ENCODE measurements at places on chromosomes 2 and 18.

DNA sequence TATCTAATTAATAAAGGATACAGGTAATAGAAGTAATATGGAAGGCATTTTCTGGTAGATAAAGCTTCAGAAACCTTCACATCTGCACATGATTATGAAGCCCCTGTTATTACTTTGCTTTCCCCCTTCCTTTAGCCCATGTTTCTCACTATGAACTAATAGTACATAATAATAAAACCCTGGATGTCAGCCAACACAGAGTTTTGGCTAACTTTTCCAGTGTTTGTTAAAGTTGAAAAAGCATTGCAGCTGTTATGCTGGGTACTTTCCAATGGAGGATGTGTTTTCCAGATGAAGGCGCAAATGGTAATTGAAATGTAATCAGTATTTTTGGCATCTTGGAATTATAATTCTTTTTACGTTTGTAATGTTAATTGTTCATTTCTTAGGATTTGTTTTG is 43.5 kb downstream of the SPTBN1 start:
- no peak for DNase-seq

GRCh38 chr2:157815421-157815820 is 60.7 kb downstream of the ACVR1 start:
- DNase-seq: no peak

GRCh38 chr2:30255026-30255425 is 23.7 kb downstream of the LBH start:
- DNase-seq: no peak

DNA sequence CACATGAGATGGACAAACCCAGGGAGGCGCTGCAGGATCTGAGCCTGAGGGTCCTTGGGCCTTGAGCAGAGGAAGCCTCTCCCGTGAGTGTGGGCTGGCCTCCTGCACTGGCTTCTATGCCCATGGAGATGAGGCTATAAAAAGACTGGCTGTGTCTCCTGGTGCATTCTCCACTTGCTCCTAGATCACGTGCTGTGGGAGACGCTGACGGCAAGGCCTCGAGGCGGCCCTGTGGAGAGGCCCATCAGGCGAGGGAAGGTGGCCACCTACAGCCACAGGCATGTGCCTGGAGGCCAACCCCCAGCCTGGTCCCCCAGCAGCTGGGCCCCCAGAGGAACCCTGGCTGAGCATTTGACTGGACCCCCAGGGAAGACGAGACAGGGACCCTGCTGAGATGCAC is 198.9 kb downstream of the TWIST2 start:
- no peak for DNase-seq

GRCh38 chr18:32530947-32531651 is 60.4 kb upstream of the GAREM1 start:
- no peak for DNase-seq

GRCh38 chr2:161246281-161246680 is 61.9 kb upstream of the PSMD14 start:
- no peak for DNase-seq

DNA sequence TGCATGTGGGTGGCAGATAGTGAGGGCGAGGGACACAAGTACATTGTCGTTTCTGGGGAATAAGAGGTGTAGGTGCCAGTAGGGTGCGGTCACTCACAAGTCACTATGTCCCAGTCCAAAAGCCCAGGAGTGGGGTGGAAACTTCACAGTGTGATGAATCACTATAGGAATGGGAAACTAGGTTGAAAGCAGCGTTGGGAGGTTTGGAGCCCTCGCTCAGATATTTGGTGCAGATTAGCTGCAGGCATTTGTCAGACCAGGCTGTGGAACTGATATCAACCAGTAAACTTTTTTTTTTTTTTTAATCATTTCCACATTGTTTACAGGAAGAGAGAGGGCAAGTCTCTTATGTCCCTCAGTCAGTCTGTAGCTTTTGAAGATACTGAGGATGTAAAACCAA is 121.8 kb downstream of the CERS6 start:
- no peak for DNase-seq

DNA sequence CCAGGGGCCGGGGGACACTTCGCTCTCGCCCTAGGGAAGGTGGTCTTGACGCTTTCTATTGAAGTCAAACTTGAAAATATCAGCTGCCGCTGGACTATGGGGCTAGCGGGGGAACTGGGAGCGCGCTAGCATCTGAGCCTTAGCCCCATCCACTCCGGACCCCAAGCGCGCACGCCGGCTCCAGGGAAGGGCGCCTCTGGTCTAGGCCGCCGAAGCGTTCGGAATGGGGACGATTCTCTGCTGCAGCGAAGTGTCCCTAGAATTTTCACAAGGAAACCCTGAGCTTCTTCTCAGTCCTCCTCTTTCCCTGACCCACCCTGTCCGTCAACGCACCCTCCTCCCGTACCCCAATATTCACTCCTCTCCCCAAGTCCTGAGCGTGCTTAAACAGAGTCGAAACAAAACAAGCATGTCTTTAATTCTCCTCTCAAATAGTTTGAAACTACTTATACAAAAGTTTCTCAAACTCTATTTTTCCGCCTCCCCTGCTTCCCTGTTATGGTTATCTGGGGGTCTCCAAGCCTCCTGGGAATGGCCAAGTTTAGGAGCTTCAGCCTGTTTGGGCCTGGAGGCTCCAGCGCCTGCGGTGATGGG is 5.0 kb downstream of the RAX start:
- DNase-seq: peak; percentile 80

DNA sequence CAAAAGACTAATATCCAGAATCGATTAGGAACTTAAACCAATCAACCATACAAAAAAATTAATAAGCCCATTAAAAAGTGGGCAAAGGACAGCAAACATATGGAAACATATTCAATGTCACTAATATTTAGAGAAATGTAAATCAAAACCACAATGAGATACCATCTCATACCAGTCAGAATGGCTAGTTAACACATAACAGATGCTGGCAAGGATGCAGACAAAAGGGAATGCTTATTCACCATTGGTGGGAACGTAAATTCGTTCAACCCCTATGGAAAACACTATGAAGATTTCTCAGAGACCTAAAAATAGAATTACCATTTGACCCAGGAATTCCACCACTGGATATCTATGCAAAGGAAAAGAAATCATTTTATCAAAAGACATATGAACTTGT is 468.2 kb upstream of the ST6GAL2 start:
- no peak for DNase-seq

DNA sequence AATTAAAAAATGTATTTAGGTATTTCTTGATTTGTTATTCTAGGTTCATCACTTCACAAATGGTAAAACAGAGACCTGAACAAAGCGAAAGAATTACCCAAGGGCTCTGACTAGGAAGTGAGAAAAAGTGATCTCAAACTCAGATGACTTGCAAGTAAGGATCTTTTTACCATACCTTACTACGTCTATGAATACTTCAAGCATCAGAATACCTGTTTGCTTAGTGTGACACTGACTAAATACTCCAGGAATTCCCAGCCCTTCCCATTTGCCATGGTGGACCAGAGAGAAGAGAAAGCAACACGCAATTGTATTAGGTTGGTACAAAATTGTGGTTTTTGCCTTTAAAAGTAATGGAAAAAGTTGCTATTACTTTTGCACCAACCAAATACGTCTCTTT is 35.8 kb upstream of the FIGN start:
- no peak for DNase-seq

DNA sequence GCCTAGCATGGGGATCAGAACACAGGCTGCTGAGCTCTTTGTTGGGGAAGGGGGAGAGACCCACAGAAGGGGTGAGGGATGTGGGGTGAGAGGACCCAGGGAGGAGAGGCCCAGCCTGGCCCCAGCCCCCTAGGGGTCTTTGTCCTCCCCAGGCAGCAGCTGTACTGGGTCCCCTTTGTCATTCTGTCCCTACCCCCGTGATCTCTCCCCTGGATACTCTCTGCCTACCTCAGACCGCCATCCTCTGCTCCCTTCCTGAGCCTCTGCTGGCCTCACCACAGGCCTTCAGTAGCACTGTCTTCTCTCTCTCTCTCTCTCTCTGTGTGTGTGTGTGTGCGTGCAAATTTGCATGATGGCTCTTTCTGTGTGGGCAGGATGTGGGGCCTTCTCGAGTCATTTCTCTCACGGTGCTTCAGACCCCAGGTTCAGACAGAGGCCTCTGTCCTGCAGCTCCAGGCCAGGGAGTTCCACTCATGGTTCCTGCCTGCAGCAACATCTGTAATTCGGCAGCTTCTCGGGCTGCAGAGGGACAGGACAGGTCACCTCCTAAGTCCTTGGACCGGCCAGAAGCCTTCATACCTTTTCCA is 1.4 kb downstream of the PSD4 start:
- no peak for DNase-seq

DNA sequence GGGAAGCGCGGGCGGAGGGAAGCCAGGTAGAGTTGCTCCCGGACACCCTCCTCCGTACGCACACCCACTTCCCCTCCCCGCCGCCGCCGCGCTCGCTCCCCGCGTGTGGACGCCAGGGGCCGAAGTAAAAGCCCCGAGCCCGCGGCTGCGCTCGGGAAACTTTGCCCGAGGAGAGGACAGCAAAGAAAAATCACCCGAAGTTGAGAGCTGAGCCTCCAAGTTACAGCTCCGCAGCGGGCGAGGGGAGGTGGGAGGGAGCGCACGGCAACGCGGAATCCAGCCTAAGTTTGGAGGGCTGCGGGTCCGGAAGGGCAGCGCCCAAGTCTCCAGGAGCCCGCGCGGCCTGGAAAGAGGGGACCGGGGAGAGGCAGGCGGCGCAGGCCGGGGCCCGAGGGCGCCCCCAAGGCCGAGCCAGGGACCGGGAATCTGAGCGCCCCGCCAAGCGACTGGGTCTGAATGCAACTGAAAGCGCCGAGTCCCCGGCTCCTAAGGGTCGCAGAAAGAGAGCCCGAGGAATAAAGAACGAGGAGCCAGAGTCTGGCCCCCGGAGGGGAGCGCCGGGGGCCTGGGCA is 706 bp upstream of the BCL11A start:
- peak; percentile 81 for DNase-seq

- DNase-seq: no peak
These were observed 101.6 kb upstream of the TEX51 start for GRCh38 chr2:126796931-126797621.

DNA sequence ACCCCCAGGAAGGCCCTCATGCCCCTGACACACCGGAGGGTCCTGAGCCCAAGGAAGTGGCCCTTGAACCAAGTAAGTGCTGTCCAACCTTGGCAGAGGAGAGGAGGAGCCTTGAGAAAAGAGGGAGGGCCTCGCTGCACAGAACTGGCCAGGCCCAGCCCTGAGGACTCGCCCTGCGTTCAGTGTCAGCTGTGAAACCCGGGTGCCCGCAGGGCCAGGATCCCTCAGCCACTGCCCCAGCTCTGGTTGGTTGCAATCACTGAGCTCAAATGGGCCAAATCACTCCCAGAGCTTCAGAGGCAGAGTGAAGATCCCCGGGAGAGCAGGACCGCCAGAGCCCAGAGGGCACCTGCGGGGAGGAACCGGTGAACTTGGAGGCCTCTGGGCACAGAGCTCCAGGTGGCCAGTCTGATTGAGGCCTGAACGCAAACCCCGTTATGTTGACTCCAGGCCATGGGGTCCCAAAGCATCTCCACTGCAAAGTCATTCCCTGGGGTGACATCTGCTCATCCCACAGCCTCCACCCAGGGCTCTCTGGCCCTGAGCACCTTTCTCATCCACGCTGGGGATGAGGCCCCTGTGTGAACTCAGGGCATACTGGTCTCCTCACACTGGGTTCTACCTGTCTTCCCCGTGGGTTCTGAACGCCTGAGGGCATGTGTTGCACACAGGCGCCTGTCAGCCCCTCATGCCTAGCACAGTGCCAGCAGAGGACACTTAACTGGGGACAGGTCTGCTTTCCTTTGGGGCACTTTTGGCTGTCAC is 11.9 kb downstream of the GBX2 start:
- peak; percentile 82 for DNase-seq

DNA sequence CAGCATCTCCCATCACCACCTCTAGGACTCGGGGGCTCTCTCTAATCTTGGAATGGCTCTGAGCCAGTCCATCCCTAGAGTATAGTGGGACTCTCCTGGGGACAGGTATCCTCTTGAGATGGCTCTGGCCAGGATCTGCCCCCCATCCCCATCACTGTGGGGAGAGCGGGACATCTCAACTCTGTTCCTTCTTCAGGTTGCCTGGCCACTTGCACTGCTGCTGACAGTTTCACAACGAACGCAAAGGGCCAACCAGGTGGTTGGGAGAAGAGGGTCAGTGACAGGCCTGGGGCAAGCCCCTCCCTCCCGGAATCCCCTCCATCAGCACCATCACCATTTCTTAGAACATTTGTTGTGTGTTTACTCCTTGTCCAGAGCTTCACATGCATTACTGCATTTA is 62.6 kb downstream of the CIB4 start:
- peak; percentile 69 for DNase-seq
